ENCODE measurements at places on chromosomes 1 and 21.

DNA sequence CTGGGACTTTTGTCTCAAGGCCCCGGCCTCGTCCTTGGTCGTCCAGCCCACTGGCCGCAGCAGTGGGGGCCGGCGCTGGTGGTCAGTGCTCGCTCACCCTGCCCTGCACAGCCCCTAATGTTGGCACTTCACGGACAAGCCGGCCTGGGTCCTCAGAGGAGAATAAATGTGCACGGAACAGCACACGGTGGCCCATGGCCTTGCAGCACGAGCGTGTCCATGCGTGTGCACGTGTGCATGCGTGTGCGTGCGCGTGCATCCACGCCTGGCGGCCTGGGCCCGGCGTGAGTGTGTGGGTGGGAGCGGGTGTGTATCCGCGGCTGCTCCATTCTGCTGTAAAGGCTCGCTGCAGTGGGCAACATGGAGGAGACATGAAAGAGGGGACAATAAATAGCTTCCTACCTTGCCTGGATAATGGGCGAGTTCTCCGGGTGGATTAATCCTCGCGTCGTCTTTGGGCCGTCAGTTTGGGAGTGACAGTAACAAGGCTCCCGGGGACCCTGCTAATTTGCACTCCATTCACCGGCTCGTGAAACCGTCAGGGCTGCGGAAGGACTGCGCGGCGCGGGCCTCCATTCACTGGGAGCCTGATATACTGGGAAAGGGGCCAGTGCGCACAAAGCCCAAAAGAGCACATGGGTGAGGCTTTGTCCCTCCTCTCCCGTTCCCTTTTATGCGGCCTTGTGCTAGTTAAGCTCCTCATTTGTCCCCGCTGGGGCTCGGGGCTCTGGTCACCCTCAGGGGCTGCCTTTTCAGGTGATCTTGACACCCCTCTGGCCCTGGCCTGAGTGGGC is 142.8 kb downstream of the PRDM16 start:
- DNase-seq: no peak

DNA sequence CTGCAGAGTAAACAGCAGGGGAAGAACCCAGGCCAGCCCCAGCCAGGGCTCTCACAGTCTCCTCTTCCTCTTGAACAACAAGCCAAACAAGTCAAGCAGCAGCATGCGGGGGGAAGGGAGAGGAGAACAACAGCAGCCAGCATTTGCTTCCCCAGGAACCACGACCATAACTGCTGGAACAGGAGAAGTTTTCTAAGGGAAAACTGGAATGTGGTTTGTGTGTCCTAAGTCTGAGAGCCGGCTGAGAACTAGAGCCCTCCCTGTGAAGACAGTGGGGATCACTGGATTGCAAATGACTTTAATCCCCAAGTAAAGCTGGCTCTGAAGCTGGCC is 48.2 kb downstream of the COQ8A start:
- no peak for DNase-seq

DNA sequence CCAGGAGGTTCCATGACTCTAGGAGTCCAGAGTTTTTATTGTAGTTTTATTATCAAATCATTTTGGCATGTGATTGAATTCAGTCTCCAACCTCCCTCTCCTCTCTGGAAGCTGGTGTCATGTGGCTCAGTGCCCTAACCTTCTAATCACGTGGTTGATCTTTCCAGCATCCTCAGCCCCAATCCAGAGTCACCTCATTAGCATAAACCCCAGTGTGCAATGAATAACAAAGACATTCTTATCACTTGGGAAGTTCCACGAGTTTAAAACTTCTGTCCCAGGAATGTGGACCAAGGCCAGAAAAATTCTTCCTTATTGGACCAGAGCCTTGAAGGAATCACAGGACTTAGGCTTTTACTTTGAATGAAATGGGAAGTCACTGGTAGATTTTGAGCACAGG is 52.2 kb downstream of the KIRREL1 start:
- DNase-seq: no peak

DNA sequence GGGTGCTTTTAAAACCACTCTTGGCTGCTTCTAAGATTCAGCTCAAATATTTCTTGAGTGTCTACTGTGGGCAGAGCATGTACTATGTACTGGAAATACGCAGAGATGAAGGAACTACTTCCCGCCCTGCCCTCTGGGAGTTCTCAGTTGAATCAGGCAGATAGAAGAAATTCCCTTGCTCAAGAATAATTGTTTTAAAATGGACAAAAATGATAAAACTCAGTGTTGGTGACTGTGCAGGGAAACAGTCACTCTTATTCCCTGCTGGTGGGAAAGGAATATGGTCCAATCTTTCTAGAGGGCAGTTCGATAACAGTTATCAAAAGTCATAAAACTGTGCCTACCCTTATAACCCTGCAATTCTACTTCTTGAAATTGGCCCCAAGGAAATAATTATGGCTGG is 16.9 kb upstream of the GRHL3 start:
- no peak for DNase-seq

DNA sequence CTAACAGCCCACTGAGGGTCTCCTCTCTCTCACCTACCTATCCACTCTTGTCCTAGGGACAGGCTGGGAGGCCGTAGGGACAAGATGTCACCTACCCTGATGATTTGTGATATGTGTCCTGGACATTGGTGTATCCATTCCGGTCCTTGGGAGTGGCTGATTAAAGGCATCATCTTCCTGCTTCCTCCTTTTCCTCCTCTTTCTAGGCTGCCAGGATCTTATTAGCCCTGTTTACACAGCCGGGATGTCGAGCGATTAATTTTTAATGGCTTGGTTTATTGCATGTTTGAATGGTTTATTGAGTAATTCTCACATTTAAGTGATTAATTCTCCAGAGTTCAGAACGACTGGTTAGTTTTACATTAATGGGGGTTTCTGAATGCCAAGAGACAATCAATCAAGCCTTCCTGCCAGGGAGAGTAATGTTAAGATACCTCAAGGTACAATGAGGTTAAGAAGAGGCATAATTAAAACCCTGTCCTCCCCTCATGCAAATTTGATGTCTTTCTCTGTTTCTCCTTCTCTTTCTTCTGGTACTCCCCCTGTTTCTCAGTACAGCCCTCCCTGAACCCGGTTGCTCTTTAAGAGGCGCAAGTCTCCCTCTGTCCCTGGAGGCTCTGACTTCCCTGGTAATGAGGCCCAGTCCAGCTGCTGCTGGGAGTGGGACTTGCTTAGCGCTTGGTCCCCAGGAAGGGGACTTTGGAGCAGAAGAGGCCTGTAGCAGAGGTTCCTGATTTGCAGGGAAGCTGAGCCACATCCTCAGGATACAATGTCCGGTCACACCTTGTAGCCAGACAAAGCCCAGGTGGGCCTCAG is 50.9 kb downstream of the ACTL8 start:
- no peak for DNase-seq

DNA sequence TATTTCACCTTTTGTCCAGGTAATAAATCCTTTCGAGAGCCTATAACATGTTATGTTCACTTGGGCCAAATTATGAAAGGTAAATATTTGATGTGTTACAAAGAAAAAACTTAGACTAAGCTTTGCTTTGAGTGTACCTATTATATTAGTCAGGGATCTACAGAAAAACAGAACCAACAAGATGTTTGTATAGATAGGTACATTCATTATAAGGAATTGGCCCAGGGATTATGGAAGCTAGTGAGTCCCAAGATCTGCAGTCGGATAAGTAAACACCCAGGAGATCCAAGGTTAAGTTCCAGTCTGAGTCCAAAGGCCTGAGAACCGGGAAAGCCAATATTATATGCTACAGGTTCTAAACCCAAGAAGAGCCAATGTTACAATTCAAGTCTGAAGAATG is 234.5 kb downstream of the NRIP1 start:
- no peak for DNase-seq
